ENCODE measurements at places on chromosomes 2 and 18.
A peak's percentile ranks its signal among the peaks of the same experiment; 100 is the strongest.

DNA sequence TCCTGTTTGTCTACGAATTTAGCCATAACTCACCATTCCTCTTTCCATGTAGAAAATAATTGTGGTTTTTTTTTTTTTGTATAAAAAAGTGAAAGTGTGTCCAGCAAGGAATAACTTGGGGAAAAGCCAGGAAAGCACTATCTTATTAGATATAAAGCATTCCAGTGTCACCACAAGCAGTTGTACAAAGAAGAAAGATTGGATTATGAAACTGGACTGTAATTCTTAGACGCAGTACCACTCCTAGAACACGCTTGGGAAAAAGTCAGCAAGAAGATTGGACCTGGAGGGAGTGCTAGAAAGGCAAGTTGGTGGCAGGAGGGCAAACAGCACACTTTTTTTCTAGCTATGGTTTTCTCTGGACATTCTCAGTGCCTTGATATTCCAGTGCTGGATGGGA lies 186.7 kb downstream of the PARD3B start:
- DNase-seq: no peak

GRCh38 chr2:24461685-24462084 lies 29.4 kb upstream of the NCOA1 start:
- DNase-seq: no peak

- no peak for DNase-seq
Measured at GRCh38 chr2:105403783-105404698, 5.2 kb upstream of the FHL2 start.

GRCh38 chr2:179376881-179377280 lies 112.2 kb upstream of the SESTD1 start:
- DNase-seq: no peak

DNA sequence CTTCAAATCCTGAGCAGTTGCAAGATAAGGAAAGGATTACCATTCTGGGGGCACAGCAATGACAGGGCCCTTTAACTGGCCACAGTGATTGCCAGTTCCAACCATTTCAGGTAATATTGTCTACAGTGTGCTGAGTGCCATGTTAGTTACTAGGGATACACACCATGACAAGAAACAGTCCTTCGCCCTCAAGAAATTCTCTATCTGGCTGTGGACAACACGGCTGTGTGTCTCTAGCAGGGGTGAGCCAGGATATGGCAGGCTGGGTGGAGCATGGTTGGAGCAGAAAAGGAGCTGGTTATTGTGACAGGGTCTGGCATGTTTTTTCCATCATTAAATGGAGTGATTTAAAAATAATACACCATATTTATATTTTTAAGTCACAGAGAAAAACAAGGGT lies 31.0 kb downstream of the TSPYL6 start:
- DNase-seq: no peak

- peak; percentile 36 for DNase-seq
Measured at GRCh38 chr2:218871345-218872302, 9.0 kb upstream of the WNT10A start.

DNA sequence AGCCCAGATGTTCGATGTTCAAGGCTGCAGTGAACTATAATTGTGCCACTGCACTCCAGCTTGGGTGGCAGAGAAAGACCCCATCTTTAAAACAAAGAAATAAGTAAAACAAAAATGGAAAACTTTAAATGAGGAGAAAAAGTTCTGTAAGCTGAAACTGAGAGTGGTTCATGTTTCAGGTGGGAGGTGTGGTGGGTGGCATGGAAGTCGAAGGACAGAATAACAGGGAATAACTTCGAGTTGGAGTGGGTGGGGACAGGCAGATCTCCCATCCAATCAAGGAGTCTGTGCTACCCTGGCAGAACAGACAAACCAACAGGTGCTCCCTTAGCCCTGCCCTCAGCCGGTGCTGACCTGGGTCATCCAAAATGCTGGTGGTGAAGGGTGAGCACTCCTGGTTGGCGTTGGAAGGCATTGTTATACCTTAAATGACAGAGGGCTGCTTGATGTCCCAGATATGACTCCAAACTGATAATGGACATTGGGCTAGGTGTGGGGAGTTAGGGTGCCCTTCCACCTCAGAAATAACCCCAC lies 328.4 kb downstream of the DYSF start:
- no peak for DNase-seq

- peak; percentile 75 for DNase-seq
Measured at GRCh38 chr2:8481463-8482009, 200.3 kb upstream of the ID2 start.

- DNase-seq: no peak
Measured at GRCh38 chr2:74102516-74102915, 45.2 kb downstream of the BOLA3 start.

DNA sequence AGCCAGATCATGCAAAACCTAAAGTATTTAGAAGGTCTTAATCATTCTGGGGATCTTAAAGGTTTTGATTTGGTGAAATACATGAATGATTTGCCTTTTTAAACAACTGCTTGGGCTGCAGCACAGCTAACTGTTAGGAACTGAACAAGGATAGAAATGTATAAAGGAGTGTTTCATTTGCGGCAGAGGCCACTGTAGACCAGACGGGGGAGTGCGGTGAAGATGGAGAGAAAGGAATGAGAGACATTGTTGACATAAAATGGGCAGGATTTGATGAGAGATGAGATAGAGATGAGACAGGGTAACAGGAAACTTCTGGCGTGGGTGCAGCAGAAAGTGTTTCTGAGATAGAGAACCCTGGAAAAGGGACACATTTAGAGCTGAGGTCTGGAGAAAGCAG lies 308.1 kb downstream of the TMX3 start:
- no peak for DNase-seq

GRCh38 chr2:457792-458424 lies 170.0 kb upstream of the ALKAL2 start:
- DNase-seq: no peak

- no peak for DNase-seq
Measured at GRCh38 chr2:181190711-181191110, 210.3 kb downstream of the UBE2E3 start.

GRCh38 chr18:54130177-54130576 lies 94.3 kb downstream of the MBD2 start:
- DNase-seq: no peak

GRCh38 chr18:22601481-22601880 lies 183.8 kb upstream of the CTAGE1 start:
- DNase-seq: no peak

GRCh38 chr2:1931003-1931914 lies 186.9 kb upstream of the PXDN start:
- no peak for DNase-seq

DNA sequence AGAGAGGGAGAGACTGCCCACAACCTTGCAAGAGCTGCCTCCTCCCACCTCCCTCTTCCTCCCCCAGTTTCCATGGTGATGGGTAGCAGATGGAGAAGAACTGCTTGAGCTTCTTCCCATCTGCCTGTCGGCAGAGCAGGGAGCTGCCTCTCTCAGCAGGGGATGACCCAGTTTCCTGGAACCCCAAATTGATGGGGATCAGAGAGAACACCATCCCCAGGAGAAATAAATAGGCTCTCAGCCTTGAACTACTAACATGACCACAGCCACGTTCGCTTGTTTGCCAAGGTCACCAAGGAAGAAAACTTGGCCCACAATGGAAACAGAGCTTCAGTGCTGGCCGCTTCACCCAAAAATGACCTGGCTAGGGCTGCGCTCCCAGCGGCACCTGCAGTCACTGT lies 82.2 kb downstream of the ADD2 start:
- no peak for DNase-seq

DNA sequence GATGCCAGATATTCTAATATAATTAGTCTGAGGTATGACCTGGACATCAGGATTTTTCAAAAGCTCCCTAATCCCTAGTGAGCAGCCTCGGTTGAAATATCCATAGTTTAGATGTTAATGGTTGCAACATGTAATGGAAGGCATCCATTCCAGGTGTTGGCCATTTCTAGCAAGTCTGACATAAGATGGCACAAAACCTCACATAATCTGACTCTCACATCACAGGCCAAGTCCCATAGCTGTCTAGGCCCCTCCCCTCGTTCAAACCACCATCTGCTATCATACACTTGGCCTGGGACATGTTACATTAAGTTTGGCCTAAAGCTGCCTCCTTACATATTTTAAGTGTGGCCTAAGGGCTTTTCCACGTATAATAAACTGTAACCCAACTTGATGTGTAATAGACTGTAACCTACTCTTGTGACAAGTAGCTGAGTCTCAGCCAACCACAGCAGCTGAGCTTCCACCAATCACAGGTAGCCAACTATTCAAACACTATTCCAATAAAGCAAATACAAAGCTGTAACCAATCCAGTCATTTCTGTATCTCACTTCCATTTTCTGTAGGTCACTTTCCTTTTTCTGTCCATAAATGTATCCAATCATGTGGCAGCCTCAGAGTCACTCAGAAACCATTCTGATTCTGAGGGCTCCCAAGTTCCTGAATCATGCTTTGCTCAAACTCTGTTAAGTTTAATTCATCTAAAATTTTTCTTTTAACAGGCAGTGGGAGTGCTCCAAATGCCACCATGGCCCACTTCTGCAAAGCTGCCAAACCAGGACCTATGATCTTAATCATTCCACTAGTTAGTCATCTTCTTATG lies 59.4 kb downstream of the ADD2 start:
- DNase-seq: no peak

- DNase-seq: no peak
Measured at GRCh38 chr2:155965415-155966063, 367.0 kb downstream of the NR4A2 start.

DNA sequence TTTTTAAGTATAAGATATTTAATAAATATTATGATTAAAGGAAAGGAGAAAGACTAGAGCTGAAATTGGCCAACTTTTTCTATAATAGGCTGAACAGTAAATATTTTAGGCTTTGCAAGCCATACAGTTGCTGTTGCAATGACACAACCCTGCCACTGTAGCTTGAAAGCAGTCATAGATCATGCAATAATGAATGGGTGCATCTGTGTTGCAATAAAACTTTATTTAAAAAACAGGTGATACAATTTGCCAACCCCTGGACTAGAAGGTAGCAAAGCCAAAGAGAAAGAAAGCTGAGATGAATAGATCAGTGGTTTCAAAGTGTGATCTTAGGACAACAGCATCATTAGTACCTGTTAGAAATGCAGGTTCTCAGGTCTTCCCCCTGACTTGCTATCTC lies 219.1 kb downstream of the SETBP1 start:
- no peak for DNase-seq

DNA sequence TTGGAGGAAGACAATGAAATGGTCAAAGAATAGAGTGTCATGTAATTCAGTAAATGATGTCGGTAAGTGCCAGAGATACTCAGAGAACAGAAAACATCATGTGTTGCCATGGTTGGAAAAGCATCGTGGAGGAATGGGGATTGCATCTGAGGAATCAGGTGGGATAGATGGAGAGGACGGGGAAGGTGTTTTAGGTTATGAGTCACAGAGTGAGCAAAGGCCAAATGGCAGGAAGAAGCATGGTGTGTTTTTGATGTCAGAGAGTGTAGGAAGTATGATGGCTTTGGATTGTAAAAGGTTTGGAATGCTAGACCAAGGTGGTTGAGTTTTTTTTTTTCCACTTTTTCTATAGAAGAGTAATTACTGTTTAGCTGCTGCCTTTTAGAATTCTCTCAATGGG lies 27.5 kb upstream of the CD28 start:
- DNase-seq: no peak

- no peak for DNase-seq
Measured at GRCh38 chr2:3115301-3116042, 262.1 kb downstream of the EIPR1 start.

DNA sequence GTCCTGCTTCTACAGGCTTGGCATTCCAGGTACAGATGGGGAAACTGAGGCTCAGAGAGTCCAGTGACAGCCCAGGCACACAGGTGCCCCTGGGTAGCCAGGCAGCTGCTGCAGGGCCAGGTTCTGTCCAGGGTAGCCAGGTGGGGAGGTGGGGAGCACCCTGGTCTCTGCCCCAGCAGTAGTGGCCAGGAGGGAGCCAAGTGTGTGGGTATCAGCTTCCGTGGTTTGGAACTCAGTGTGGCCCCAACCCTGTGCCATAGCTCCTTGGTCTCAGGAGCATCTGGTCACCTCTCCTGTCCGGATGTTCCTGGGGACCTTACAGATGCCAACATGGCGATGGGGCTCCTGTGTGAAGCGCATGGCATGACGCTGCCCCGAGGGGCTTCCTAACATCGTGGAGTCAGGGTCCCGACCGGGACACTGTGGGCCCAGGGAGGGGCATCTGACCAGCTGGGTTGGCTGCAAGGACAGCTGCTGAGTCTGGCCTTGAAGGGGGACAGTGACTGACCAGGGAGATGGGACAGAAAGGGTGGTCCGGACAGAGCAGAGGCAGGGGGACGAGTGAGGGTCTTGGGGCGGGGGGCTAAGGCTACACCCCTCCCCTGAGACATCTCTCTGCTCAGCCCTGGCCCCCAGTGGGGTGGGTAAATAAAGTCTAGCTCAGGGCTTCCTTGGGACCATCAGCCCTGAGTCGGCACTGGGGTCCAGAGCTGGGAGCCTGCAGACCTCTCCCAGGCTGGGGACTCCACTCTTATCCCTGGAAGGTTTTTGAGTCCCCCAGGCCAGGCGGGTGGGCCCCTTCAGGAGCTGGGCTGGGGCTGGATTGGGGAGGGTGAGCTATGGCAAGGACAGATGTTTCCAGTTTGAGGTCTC lies 76.0 kb upstream of the SMAD7 start:
- DNase-seq: no peak

DNA sequence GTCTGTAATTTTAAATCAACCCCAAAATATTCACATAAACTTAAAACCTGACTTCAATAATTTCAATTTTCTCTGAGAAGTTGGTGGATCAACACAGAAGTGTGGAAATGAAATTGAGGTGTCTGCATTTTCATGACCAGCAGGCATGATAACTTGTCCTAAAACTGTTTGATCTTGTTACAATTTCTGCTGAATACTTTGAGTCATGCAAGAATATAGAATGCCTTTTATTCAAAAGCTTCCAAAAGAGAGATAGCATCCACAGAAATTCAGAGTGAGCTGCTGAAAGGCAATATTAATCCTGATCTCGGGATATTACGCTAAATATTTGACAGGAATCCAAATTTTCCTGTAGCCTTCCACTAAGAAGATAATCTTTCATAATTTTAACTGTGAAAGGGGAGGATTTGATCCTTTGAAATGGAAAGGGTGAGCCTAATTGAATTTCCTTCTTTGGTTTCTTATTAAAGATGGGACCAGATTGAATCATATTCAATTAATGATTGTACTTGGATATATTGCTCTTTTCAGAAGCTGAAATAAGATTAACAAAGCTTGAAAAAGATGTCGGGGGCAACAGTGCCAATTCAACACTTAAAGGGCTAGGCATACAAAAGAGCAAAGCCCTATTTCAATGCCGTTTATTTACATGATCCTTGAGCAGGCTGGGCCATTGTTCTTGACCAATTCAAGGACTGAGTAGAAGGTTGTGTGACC lies 129.3 kb downstream of the NCKAP5 start:
- no peak for DNase-seq

DNA sequence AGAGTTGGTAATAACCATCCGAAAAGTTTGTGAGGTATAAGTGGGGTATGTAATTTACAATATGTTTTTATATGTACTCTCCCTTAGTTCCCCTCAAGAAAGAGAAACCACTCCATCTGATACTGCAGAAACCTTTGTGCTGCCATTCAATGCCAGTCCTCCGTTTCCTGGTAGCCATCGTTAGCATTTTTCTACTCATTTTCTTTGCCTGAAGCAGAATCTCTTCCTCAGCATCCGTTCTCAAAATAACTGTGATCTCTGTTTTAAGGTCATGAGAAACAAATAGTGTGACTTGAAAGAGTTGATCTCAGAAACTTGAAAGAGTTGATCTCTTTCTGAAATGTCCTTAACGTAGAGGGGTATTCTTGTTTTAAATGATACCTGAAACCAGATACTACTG lies 996 bp downstream of the PTCD3 start:
- DNase-seq: no peak
